T-cell (primary cell): ENCODE measurements at places on chromosomes 16 and 17.

DNA sequence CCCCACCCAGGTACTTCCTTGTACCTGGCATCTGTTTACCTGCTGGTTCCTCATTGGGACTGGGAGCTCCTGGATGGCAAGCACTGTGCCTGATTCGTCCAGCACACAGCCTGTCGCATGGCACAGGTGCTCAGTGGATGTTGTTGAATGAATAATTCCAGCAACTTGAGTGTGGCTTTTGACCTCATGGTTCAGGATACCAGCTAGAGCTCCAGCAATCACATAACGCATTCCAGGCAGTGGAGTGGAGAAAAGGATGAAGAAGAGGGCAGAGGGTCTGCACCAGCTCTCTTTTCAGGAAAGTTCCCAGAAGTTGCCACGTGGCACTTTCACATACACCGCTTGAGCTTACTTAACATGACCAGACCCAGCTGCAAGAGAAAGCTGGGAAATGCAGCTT, 1.3 kb upstream of the CAMKK1 start:
- no peaks in the 10 kb centered on the region for H3K27me3 ChIP-seq
- H3K4me1 ChIP-seq, result peaks cover 26% of the 10 kb centered on the region
- no peaks in the 10 kb centered on the region for H3K36me3 ChIP-seq
- no peak overlapping the region for H3K27ac ChIP-seq
- no peak overlapping the region for H3K4me3 ChIP-seq

DNA sequence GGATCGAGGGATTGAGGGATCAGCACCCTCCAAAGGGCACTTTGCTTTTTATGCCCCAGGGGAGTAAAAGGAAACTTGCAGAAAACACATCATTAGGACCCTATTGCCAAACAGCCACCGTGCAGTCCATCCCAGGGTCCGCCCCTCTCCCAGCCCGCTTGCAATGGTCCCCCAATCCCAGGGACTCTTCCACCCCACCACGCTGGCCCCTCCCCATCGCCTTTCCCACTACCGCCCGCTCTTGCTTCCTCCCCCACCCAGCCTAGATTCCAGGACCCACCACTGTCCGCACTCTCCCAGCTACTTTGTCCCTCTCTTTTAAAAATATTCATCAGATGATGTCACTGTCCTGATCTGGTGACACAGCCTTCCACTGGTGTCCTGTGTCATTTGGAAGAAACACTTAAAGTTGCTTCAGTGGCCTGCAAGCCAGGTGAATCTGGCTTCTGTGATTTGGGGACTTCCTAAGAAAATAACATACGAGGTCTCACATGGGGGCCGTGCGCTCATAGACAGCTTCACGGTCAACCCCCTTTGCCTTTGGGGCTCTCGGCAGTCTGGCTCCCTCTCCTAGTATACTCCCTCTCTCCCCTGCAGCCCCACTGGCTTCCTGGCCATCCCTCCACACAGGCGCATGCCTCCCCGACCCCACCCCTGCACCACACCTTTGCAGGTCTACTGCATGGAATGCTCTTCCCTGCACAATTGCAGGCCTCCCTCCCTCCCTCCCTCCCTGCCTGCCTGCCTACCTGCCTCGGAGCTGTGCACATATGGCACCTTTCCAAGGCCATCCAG, 127.9 kb downstream of the RBFOX3 start:
- no peaks in the 10 kb centered on the region for H3K4me1 ChIP-seq
- no peak overlapping the region for H3K27ac ChIP-seq
- no peaks in the 10 kb centered on the region for H3K36me3 ChIP-seq
- H3K4me3 ChIP-seq, result no peak overlapping the region
- no peak for DNase-seq

DNA sequence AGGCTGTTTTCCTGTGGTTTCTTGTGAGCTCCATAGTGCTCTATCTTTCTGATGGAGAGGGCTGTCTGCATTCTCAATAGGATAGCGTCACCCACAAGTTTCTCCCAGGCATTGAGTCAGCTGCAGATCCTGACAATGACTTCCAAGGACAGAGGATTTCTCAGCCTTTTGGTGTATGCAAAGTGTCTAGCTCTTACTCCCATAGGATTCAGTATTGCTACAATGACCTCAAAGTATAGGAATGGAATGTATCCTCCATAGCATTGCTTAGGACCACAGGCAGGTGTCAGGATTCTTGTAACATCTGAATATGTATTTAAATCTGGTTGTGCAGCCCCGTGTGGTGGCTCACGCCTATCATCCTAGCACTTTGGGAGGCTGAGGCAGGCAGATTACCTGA, 32.3 kb downstream of the SMIM36 start:
- no peak for DNase-seq
- no peak overlapping the region for H3K27ac ChIP-seq
- no peaks in the 10 kb centered on the region for H3K36me3 ChIP-seq
- no peaks in the 10 kb centered on the region for H3K27me3 ChIP-seq

- H3K4me3 ChIP-seq, result no peak overlapping the region
- peak overlapping the region; percentile 24 for H3K27ac ChIP-seq
- H3K27me3 ChIP-seq, result no peaks in the 10 kb centered on the region
- DNase-seq, result no peak
- H3K36me3 ChIP-seq, result no peaks in the 10 kb centered on the region
- peaks cover 16% of the 10 kb centered on the region for H3K4me1 ChIP-seq
Measured at GRCh38 chr16:50709061-50709684, 15.8 kb downstream of the NOD2 start.

DNA sequence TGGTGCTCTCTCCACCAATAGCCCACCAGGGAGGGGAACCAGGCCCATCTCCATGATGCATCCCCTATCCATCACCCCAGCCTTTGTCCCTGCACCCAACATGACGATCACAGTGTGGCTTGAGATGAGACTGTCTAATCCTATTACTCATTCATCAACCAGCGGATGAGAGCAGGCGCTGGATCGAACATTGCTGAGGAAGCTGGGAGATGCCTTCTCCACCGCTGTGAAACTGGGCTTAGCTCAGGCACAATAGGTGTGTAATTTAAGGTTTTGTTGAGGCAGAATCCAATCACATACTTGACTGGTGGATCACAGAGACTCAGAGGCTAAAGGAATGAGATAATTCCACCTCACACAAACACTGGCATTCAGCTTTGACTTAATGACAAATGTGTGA, 64.6 kb upstream of the IRX3 start:
- H3K27ac ChIP-seq, result no peak overlapping the region
- H3K36me3 ChIP-seq, result no peaks in the 10 kb centered on the region
- no peaks in the 10 kb centered on the region for H3K4me1 ChIP-seq
- H3K4me3 ChIP-seq, result no peak overlapping the region
- no peak for DNase-seq
- peaks cover 4% of the 10 kb centered on the region for H3K27me3 ChIP-seq

- no peak overlapping the region for H3K4me3 ChIP-seq
- H3K27me3 ChIP-seq, result peaks cover 49% of the 10 kb centered on the region
- H3K4me1 ChIP-seq, result peaks cover 9% of the 10 kb centered on the region
- no peaks in the 10 kb centered on the region for H3K36me3 ChIP-seq
- DNase-seq, result no peak
Measured at GRCh38 chr16:87685405-87685755, 80.4 kb downstream of the KLHDC4 start.

GRCh38 chr17:55289106-55289446, 24.3 kb downstream of the HLF start:
- DNase-seq, result no peak
- H3K4me3 ChIP-seq, result no peak overlapping the region
- no peak overlapping the region for H3K27ac ChIP-seq
- H3K27me3 ChIP-seq, result no peaks in the 10 kb centered on the region
- H3K4me1 ChIP-seq, result peaks cover 6% of the 10 kb centered on the region
- H3K36me3 ChIP-seq, result no peaks in the 10 kb centered on the region

GRCh38 chr17:6244253-6244652, 174.1 kb downstream of the WSCD1 start:
- H3K4me1 ChIP-seq, result no peaks in the 10 kb centered on the region
- no peaks in the 10 kb centered on the region for H3K27me3 ChIP-seq
- no peak overlapping the region for H3K27ac ChIP-seq
- DNase-seq, result no peak
- no peaks in the 10 kb centered on the region for H3K36me3 ChIP-seq

- H3K27me3 ChIP-seq, result no peaks in the 10 kb centered on the region
- H3K36me3 ChIP-seq, result no peaks in the 10 kb centered on the region
- peaks cover 15% of the 10 kb centered on the region for H3K4me1 ChIP-seq
- no peak overlapping the region for H3K4me3 ChIP-seq
- no peak overlapping the region for H3K27ac ChIP-seq
- DNase-seq, result no peak
Measured at GRCh38 chr16:53541326-53541725, 38.3 kb upstream of the AKTIP start.

DNA sequence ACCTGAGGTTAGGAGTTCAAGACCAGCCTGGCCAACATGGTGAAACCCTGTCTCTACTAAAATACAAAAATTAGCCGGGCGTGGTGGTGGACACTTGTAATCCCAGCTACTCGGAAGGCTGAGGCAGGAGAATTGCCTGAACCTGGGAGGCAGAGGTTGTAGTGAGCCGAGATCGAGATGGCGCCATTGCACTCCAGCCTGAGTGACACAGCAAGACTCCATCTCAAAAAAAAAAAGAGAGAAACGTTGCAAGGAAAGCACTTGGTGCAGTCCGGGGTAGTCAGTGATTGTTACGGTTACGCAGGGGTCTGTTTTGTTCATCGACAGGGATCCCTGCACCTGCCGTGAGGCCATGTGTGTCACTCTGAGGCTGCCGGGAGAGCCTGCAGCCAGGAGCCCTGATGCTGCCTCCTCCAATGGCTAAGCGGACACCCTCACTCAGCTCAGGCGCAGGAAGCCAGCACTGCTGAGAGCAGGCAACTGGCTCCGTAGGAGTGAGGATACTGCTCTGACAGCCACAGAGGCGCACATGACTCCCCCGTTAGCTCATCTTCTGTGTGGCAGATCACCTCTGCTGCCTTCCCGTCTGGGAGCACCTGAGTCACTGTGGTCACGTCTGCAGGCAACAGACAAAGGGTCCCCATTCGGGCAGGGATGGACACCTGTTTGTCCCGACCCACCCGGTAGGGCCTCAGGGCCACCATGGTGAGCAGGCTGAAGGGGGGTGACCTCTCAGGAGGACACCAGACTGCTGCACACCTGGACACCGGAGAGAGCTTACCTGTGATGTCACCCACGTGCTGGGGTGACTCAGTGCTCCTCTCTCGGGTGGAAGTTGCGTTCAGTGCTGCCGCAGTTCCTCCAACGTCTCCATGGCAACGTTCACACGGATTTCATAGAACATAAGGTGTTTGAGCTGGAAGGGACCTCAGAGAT, 5.2 kb upstream of the RAB26 start:
- no peaks in the 10 kb centered on the region for H3K4me1 ChIP-seq
- no peak overlapping the region for H3K27ac ChIP-seq
- no peak overlapping the region for H3K4me3 ChIP-seq
- H3K36me3 ChIP-seq, result no peaks in the 10 kb centered on the region
- no peaks in the 10 kb centered on the region for H3K27me3 ChIP-seq
- no peak for DNase-seq

- H3K4me1 ChIP-seq, result no peaks in the 10 kb centered on the region
- peaks cover 3% of the 10 kb centered on the region for H3K27me3 ChIP-seq
- no peaks in the 10 kb centered on the region for H3K36me3 ChIP-seq
- H3K27ac ChIP-seq, result no peak overlapping the region
- DNase-seq, result no peak
Measured at GRCh38 chr17:68972119-68972704, 17.0 kb upstream of the ABCA8 start.

DNA sequence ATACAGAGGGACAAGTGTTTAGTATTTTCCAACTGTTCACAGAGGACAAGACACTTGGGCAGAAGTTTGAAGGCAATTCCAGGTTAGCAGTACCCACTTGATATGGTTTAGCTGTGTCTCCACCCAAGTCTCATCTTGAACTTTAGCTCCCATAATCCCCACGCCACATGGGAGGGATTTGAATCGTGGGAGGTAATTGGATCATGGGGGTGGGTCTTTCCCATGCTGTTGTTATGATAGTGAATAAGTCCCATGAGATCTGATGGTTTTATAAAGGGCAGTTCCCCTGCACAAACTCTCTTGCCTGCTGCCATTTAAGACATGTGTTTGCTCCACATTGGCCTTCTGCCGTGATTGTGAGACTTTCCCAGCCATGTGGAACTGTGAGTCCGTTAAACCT, 668.9 kb downstream of the MAF start:
- H3K4me3 ChIP-seq, result no peak overlapping the region

- peak overlapping the region; percentile 94 for H3K27ac ChIP-seq
- H3K4me3 ChIP-seq, result peak overlapping the region; percentile 28
- DNase-seq, result no peak
- H3K4me1 ChIP-seq, result peaks cover 91% of the 10 kb centered on the region
- H3K27me3 ChIP-seq, result no peaks in the 10 kb centered on the region
Measured at GRCh38 chr16:56999409-57000270, 10.3 kb downstream of the NLRC5 start.

GRCh38 chr17:75891022-75891604, 5.6 kb downstream of the TRIM65 start:
- no peaks in the 10 kb centered on the region for H3K27me3 ChIP-seq
- no peak overlapping the region for H3K27ac ChIP-seq
- peaks cover 27% of the 10 kb centered on the region for H3K4me1 ChIP-seq
- no peak for DNase-seq

- H3K4me3 ChIP-seq, result no peak overlapping the region
- DNase-seq, result no peak
- H3K27me3 ChIP-seq, result peaks cover 2% of the 10 kb centered on the region
- H3K36me3 ChIP-seq, result no peaks in the 10 kb centered on the region
Measured at GRCh38 chr17:44637066-44637465, 19.2 kb upstream of the MEIOC start.

- H3K4me1 ChIP-seq, result peaks cover 19% of the 10 kb centered on the region
- H3K36me3 ChIP-seq, result no peaks in the 10 kb centered on the region
- H3K4me3 ChIP-seq, result peak overlapping the region; percentile 83
- DNase-seq, result no peak
Measured at GRCh38 chr17:35372846-35373533, 431 bp downstream of the SLFN11 start.

DNA sequence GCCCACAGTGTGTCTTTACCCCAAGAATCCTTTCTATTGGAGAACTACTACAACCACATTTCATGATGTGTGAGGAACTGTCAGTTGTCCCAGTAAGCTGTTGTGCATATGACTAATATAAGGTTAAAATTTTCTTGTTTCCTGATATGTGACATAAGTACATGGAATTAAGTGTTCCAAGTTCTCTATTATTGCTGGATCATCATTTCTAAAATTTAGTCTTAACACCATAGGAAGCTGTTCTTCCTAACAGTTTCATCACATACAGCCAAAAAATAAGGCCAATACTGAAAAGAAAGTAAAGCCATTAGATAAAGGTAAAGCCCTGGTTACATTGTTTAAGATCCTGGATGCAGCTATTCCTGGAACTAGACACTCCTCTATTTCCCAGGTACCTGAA, 620.9 kb upstream of the CDH8 start:
- no peaks in the 10 kb centered on the region for H3K36me3 ChIP-seq
- no peak overlapping the region for H3K27ac ChIP-seq
- no peaks in the 10 kb centered on the region for H3K27me3 ChIP-seq

- peaks cover 36% of the 10 kb centered on the region for H3K36me3 ChIP-seq
- no peaks in the 10 kb centered on the region for H3K4me1 ChIP-seq
- H3K27ac ChIP-seq, result no peak overlapping the region
- H3K27me3 ChIP-seq, result no peaks in the 10 kb centered on the region
- no peak overlapping the region for H3K4me3 ChIP-seq
- no peak for DNase-seq
Measured at GRCh38 chr17:74768763-74769114, 7.4 kb downstream of the NAT9 start.

DNA sequence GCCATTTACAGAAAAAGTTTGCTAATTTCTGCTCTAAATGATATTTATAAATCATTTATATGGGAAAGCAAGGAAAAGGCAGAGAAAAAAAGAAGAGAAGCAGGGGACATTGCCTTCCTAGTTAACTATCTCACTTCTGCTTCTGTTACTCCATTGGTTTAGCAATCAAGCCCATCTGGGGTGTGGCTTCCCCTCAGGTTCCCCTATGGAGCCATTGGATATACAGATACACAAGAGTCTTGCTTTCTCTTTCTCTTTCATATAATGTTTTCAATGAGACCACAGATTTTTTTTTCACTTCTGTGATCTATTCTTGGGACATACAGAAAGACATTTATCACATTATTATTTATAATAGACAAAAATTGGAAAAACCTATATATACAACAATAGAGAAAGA, 105.6 kb upstream of the TOM1L1 start:
- no peak overlapping the region for H3K27ac ChIP-seq
- H3K27me3 ChIP-seq, result no peaks in the 10 kb centered on the region
- no peaks in the 10 kb centered on the region for H3K36me3 ChIP-seq
